ENCODE measurements at places on chromosomes 5 and 9.

GRCh38 chr5:137750436-137750835, 3.7 kb downstream of the HNRNPA0 start:
- DNase-seq: no peak

DNA sequence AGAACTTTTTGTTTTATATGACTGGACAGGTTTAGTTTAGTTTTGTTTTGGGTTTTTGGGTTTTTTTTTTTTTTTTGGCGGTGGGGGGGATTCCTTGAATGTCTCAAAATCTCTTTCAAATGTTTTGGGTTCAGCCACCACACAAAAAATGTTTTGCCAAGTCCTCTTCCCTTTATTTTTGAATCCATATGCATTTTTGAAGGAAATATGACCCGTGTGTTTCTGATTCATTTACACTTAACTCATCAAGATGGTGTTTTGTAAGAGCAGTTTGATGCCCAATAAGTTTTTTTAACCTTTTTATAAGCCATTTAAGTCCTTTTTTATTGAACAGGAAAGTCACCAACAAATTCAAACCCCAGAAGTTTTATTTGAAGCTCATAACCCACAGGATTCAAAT, 209.8 kb downstream of the CWC27 start:
- DNase-seq: no peak

DNA sequence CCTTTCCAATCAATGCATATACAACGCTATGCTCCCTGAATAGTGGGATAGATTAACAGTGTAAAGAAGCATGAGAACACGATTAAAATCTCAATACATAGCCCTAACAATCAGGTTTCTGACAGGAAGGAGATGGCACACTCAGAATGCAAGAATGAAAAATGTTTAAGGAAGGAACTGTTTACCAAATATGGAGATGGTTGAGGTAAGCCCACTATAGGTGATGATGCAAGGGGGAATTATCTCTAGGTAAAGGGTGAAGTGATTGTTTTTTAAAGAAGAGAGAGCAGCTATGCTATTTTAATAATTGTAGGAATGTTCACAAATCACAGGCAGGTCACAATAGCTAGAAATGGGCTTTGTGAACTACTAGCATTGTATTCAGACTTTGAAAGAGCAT, 302.4 kb downstream of the CHSY3 start:
- DNase-seq: no peak

- no peak for DNase-seq
These were observed 105.3 kb upstream of the RETREG1 start for GRCh38 chr5:16722097-16722495.

Data from RKO (cell line).